ENCODE measurements at places on chromosomes 13 and 19. TPM values are rescaled to one million over a fixed set of nuclear protein-coding genes. Genes with fewer than 3 reads are reported as not detected.

Gene ZNF285
- total RNA-seq, result 0.82 TPM

Gene NAT14
- 2.5 TPM for total RNA-seq

Gene SLC8A2
- not detected for total RNA-seq

Gene GJB2
- total RNA-seq, result 30.3 TPM

Gene RXFP2
- not detected for total RNA-seq

Gene KIR3DL2
- total RNA-seq, result not detected

Gene LGALS14
- not detected for total RNA-seq

Gene TINCR
- total RNA-seq, result not detected

Gene PRX
- total RNA-seq, result 0.98 TPM

Gene UBE2M
- total RNA-seq, result 20.6 TPM

Gene SLC1A6
- not detected for total RNA-seq

Gene ZNF492
- not detected for total RNA-seq
